ENCODE measurements at places on chromosomes 16 and 17. TPM values are rescaled to one million over a fixed set of nuclear protein-coding genes. Genes with fewer than 3 reads are reported as not detected.

DNA sequence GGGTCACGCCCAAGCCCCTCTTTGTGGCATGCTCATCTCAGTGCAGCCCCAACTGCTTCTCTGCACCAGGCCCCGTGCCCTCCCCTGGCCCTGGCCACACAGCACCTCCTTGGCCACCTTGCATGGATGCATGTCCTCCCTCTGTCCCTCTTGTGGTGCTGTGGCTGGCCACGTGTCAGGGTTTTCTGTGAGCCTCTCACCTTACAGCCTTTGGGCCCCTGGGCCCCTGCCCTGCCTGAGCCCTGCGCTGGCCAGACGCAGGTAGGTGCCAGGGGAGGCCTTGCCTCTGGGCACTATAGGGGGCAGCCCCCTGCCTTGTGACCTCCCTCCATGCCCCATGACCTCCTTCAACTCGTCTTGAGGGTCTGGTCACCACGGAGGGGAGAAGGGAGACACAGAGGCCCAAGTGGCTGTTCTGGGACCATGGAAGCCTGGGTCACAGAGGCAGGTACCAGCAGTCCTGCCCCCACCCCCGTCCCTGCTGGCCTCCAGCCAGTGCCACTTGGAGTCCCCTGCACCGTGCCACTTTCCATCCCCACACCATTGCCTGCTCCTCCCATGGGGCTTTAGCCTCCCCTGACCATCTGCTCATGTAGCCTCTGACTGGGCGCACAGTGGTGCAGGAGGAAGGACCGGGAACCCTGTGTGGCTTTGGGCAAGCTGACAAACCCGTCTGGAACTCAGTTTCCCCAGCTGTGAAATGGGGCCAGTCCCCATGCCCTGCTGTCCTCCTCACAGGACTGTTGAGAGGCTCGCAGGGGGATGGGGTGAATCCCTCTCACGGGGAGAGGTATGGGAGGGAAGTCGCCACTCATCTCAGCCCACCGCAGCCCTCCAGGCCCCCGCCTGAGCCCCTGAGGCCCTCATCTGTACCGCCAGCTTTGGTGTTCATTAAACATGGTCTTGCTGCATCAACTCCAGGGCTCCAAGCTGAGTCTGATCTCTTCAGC lies 11.5 kb upstream of the ATP6V0C start:
- no peak for DNase-seq

GRCh38 chr16:57536306-57537193 lies at the start of gene CCDC102A:
Gene CCDC102A (minus strand): TSS chr16:57536571. CDS start chr16:57529177, 7,394 bp downstream.
- peak; percentile 23 for DNase-seq

GRCh38 chr17:38579934-38580333 lies 25.8 kb downstream of the SRCIN1 start:
- no peak for DNase-seq

DNA sequence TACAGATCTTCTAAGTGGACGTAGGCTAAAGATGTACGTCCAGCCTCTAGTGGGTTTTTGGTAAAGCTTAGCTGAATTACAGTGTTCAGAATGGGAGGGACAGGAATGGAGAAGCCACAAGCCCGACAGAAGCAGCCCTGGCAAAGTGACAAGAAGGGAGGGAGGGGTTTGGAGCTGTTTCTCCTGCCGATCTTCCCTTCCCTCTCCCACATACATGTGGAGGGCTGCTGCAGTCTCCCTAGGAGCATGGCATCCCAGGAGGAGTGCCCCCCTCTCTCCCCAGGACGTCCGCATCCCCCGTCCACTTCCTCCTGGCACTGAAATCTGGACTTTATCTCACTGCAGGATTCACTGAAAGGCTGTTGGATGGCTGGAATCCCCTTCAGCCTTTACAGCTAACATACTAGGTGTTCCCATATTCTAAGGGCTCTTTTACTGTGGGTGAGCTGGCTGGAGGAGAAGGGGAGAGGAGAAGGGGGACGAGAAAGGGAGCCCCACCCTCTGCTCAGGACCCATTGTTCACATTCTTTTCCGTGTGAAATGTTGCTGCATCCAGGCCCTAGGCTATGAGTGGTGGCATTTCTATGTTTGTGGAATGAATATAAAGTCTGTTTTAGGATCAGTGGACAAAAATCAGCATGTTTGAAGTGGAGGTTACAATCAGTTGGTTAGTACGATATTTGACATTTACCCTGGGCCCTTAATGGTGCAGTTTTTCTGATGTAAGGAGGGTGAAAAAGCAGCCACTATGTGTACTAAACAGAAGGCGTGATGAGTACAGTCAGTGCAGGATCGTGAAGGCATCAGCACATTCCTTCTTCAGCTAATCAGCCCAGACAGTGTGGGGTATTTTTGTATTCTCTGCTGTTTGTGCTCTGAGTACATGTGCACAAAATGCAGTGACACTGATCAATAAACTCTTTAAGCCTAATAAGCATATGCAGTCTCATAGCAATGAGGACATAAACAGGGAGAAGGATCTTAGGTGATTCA lies 94.6 kb downstream of the SPECC1 start:
- no peak for DNase-seq

The SOST gene
- 58.2 TPM for polyA plus RNA-seq

DNA sequence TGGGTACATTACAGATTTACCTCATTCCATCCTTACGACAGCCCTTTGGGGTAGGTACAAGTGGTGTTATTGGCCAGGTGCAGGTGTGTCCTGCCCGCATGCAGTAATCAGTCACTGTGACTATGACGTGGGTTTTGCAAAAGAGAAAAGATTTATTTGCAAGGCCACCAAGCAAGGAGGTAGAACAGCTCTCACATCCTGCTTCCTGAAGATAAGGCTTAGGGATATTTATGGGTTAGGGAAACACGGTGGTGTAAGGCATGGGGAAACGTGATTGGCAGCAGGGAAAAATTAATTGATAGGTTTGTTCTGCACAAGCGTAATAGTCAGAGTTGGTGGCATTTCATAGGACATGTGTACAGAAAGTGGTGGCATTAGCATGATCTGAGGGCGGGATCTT lies 214.8 kb downstream of the PARN start:
- DNase-seq: no peak

- DNase-seq: peak; percentile 28
Observed at GRCh38 chr16:48366165-48367093, 18.8 kb downstream of the SIAH1 start.
